ENCODE measurements at places on chromosomes 11 and 22.

- no peak for DNase-seq
Observed at GRCh38 chr11:35147235-35147634, 8.3 kb downstream of the CD44 start.

- DNase-seq = no peak
Observed at GRCh38 chr11:121661880-121662486, 209.2 kb upstream of the SORL1-AS1 start.

DNA sequence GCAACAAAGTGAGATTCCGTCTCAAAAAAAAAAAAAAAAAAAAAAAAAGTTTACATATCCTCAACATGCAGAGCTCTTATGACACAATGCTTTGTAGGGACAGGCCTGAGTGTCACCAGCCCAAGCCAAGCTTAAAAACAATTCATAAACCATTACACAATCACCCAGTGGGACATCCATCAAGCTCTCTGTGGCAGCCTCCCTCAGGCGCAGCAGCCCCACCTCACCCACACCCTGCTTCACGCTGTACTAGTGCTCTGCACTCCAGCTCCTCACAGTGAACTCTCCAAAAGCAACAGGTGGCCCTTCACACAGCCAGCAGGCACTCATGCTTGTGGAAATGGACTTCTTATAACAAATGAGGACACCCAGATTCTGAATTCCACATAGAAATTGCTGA is 3.5 kb upstream of the FOXRED2 start:
- no peak for DNase-seq

GRCh38 chr11:71554996-71555395 is 6.8 kb downstream of the KRTAP5-9 start:
- DNase-seq = no peak

DNA sequence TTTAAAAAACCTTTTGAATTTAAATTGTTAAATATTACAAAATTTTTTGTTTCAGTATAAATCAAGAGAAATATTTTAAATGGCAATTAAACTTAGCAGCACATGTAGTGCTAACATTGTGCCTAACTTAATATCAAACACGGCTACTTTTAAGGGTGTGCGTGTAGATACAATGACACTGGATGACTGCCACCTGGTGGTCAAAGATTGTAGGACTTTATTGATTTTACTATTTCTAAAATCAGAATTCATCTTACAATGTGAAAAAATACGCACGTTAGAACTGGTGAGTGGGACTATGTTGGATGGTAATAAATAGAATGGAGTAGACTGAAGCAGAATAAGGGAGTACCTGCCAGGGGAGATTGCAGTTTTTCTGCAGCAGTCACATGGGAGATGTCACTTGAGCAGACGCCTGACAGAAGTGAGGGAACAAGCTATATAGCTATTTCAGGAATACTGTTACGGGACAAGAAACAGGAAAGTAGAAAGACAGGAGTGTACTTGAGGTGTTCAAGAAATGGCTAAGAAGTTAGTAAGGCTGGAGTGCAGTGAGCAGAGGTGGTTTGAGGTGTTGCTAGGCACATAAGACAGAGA is 52.9 kb downstream of the UVRAG start:
- peak; percentile 49 for DNase-seq

DNA sequence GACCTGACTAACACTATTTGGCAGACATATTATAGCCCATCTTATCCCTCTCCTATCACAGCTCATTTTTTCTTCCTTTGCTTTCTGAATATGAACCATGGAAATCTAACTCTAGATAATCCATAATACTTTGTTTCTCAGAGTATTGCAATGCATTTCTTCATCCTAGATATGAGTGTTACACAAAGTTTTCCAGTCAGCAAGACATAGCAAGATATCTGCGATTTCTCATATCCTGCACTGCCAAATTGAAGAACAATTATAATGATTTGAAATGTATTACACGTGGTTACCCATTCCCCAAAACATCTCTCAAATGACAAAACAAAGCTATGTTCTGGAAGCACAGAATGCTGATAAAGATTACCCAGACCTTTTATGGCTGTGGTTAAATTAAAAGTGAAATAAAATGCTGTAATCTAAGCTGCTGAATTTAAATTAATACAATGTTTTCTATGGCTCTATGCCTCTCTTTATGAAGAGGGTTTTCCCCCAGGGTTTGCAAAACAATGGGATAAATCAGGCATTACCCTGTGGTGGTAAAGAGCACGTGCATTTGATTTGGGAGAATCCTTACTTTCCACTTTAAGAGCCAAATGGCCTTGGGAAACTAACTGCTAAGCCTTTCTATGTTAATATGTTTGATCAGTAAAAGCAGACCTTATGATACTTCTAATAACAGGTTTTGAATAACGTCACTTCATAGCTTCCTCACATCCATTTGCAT is 1291.0 kb upstream of the CNTN5 start:
- DNase-seq = no peak

GRCh38 chr11:125081098-125081798 is 18.1 kb downstream of the SLC37A2 start:
- no peak for DNase-seq

GRCh38 chr11:20125927-20126326 is 34.3 kb downstream of the DBX1 start:
- no peak for DNase-seq

GRCh38 chr11:15819679-15820286 is 536.6 kb downstream of the SOX6 start:
- DNase-seq = peak; percentile 46

GRCh38 chr11:104260456-104260855 is 96.5 kb upstream of the PDGFD start:
- no peak for DNase-seq

DNA sequence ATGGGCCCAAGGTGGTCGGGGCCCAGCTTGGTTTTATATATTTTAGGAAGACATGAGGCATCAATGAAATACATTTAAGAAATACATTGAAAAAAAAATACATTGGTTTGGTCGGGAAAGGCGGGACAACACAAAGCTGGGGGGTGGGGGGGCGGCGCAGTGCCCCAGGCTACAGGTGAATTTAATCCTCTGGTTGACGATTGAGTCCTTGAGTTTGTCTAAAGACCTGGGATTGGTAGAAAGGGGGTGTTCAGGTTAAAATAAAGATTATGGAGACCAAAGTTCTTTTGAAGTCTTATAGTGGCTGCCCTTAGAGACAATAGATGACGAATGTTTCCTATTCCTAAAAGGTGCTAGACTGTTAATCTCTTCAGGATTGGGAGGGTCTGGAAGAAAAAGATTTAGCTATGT is 3.1 kb downstream of the IFITM1 start:
- DNase-seq = no peak

GRCh38 chr22:42724062-42724461 is 3.4 kb upstream of the A4GALT start:
- no peak for DNase-seq

- DNase-seq = no peak
Observed at GRCh38 chr11:119759747-119760412, 30.9 kb upstream of the NECTIN1 start.

GRCh38 chr11:66450560-66450959 is 11.9 kb upstream of the MRPL11 start:
- no peak for DNase-seq

- no peak for DNase-seq
Observed at GRCh38 chr22:47091246-47091651, 328.8 kb downstream of the TBC1D22A start.

DNA sequence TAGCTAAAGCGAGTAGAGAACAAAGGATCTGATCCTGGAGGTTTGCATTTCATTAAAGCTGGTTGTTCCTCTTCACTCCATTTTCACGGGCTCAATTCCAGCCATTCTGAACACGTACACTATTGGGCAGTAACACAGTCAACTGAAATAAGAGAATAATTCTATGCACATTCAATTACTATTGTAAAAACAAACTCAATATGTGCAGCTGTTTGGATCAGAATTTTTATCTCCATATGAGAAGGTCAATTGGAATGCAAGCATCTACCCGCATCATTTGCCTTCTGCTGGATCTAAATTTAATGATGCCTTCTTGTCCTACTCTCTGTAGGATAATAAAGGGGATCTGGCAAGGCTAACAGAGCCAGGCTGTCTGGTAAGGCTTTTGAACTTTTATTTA is 562.8 kb upstream of the CCDC179 start:
- no peak for DNase-seq

- no peak for DNase-seq
Observed at GRCh38 chr11:73244589-73245240, 26.6 kb downstream of the P2RY2 start.

GRCh38 chr11:134359646-134360045 is 27.9 kb downstream of the GLB1L2 start:
- no peak for DNase-seq

DNA sequence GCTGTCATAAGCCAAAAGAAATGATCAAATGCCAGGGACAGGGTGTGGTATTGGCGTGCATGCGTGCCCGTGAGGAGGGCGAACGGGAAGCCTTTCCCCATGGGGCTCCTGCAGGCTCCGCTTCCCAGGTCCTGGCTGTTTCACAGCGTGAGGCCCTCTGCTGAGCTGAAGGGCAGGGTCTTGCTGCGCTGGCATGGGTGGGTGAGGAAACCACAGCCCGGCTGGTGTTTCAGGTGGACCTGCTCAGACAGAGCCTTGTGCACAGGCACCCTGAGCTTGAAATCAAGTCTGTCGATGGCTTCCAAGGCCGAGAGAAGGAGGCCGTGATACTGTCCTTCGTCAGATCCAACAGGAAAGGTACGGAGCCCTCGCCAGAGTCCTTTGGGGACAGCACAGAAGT is 31.4 kb downstream of the IGHMBP2 start:
- DNase-seq = no peak

DNA sequence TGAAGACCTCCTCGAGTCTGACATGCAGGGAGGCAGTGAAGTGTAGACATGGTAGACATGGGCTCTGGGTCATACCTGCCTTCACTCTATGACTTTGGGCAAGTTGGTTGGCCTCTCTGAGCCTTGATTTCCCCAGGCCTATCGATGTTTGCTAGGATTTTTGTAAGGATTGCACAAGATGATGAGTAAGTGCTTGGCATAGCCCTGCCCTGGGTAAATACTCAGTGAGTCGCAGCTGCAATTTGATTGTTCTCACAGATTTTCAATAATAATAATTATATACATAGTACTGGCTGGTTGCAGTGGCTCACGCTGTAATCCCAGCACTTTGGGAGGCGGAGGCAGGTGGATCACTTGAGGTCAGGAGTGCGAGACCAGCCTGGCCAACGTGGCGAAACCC is 18.1 kb downstream of the MCM5 start:
- no peak for DNase-seq

DNA sequence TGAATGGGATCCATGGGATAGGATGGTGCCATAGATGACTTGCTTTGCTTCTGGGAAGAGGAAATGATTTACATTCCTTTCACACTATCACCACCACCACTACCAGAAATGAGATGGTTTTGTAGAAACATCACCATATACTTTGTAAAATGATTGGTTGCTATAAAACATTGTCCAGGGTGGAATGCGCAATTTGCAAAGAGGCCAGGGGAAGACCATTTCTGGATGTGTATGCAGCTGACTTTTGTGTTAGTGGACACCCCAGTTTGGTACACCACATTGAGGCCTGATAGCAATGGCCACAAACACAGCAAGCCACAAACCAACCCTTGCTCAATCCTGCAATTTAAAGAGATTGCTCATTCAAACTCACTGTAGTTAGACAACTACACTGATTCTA is 56.7 kb upstream of the RCN1 start:
- no peak for DNase-seq

GRCh38 chr11:61477126-61477525 is 31.4 kb upstream of the LRRC10B start:
- DNase-seq = no peak

- no peak for DNase-seq
Observed at GRCh38 chr11:100636536-100636935, 50.6 kb upstream of the ARHGAP42 start.

- no peak for DNase-seq
Observed at GRCh38 chr11:13110929-13111812, 102.1 kb downstream of the RASSF10 start.

DNA sequence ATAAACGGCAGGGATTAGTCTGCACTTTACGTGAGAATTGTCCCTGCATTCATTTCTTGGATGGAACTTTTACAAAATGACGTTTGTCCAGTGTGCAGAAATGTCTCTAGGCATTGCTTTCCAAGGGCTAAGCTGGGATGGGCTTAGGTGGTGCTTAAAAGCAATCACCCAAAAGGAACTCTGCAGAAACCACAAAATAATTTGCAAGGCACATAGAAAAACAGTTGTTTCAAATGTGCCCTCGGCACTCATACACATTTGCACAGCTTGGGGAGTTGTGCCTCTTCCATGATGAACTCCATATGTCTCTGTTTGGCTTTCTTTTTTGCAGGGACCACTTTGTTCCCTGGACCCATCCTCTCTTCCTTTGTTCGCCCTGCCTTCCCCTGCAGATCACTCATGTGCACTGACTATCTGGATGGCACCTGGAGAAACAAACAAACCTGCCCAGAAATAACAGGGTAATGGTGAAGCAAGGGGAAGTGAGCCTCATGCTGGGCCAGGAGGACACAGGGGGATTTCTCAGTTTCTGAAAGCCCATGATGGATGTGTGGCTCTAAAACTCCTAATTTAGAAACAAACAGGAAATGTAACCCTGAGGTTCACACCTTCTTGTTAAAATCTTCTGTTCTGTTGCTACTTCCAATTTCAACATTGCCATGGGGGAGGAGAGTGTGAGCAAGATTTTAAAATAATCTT is 150.2 kb downstream of the SNX19 start:
- no peak for DNase-seq

DNA sequence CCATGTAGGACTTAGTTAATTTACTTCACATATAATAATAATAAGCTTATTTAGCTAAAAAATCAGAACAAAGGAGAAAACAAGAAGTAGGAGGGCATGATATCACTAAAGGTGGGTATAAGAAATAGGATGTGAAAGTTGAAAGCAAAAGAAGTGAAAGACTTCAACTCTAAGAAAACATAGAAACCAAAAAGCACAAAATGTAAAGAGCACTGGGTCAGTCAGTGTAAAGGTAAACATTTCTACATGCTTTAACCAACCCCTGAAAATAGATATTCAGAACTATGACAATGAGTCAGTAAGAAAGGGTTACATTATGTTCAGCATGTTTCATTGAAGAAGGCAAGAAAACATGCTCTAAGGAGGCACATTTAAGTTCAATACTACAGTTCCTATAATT is 298.8 kb downstream of the SWAP70 start:
- DNase-seq = no peak

- DNase-seq = peak; percentile 74
Observed at GRCh38 chr11:69642913-69643632, 2.1 kb downstream of the CCND1 start.

DNA sequence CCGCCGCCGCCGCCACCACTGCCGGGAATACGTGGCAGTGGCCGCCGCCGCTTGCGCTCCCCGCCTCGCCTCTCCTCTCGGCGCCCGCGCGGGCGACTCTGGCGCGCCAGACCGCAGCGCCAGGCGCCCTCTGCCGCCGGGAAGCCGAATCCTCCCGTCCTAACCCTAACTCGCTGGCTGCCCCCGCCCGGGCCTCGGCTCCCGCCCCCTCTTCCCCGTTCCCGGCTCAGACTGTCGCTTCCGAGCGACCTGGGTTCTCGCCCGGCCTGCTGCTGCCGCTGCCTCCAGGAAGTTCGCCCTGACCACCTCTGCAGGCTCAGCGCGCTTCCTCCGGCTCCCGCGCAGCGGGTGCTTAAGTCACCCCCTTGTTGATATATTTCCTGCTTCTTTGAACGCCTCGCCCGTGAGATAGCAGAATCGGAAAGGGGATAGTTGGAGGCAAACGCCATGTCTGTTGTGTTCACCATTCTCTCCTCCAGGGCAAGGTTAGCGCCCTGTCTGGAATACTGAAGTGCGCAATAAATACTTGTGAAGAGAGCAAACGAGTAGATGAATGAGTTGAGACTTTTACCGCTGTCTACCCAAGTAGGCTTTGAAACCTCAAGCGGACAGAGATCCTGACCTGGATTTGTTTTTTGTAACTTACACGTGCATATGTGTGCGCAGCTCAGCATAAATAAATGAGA is at the start of gene SMCO4:
Gene SMCO4, minus strand, starts transcription at position 100 of the 686 bp plus-strand sequence. CDS start 64,202 bp downstream, outside the sequence.
- peak; percentile 77 for DNase-seq

GRCh38 chr11:48011798-48012391 is 31.5 kb downstream of the PTPRJ start:
- DNase-seq = peak; percentile 74
